ENCODE measurements at places on chromosomes 2 and 18.

GRCh38 chr2:20054931-20055330, 3.5 kb upstream of the LAPTM4A start:
- no peak for DNase-seq

- no peak for DNase-seq
These were observed 116.2 kb upstream of the STPG4 start for GRCh38 chr2:47271054-47272000.

DNA sequence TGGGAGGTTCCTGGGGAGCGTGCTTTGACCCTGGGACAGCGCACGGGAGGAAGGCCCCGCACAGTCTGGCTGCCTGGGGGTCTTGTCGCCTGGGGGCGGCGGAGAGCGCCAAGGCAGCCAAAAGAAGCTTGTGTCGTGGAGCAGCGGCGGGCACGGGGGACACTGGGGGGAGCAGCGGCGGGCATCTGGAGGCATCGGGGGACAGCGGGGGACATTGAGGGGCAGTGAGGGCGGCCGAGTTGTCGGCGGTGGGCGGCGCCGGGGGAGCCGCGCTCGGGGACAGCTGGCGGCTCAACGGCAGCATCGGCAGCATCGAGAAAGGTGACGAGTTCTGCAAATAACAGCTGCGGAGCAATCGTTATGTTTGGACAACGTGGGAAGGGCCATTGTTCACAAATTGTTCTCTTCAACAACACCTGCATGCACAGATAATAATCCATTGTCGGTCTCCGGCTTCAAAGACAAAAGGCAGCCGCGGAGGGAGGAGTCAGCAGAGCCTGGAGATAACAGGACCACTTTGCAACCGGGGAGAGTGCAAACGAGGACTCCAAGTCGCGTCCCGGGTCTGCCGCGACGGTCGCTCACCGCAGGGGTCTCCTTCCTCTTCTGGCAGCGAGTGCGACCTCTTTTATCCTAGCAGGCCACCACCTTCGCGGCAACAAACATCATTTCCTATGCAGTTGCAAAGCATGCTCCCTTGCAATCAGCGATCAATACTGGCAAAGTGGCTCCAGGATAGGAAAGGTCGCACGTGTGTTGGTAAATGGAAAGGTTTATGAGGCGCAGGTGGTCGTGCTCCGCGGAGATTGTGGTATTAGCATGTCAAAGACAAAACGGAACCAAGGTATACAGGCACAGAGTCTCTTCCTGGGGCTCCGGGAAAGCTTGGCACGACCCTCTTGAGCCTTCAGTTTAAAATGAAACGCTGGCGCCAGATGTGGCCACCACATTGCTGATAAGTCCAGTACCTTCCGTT, 132.3 kb upstream of the DLX2 start:
- no peak for DNase-seq

DNA sequence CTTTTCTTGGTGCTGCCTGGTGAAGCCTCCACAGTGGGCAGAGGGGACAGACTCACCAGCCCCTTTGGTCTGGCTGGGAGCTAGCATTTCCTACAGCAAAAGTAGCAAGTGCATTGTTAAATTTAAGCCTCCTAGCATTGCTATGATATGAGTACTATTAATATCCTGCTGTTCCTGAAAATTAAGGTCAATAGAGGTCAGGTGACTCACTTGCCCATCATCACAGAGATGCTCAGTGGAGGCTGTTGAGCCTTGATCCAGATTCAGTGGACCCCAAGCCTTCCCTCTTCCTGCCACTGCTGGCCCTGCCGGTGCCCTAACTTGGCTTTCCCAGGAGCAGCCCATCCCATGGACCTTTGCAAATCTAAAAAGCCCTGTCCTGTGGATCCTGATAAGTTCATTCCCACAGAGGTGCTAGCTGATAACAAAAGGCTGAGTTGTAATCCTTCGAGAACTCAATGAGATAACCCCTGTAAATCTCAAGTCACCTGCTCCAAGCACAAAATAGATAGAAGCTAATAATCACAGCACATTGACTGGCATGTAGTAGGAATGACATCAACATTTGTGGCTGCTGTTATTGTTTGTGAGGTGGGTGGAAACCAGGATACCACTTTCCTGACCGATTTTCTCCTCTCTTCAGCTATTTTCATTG, 84.4 kb downstream of the THNSL2 start:
- DNase-seq, result no peak

All from fibroblast of skin of scalp (primary cell).